Mesenteric fat pad (tissue), 1 donor: ENCODE measurements at places on chromosomes 16 and 17. TPM values are rescaled to one million over a fixed set of nuclear protein-coding genes. Genes with fewer than 3 reads are reported as not detected.
A peak's percentile ranks its signal among the peaks of the same experiment; 100 is the strongest.

GRCh38 chr17:57152967-57153528 lies 68.0 kb downstream of the AKAP1 start:
- DNase-seq = no peak

DNA sequence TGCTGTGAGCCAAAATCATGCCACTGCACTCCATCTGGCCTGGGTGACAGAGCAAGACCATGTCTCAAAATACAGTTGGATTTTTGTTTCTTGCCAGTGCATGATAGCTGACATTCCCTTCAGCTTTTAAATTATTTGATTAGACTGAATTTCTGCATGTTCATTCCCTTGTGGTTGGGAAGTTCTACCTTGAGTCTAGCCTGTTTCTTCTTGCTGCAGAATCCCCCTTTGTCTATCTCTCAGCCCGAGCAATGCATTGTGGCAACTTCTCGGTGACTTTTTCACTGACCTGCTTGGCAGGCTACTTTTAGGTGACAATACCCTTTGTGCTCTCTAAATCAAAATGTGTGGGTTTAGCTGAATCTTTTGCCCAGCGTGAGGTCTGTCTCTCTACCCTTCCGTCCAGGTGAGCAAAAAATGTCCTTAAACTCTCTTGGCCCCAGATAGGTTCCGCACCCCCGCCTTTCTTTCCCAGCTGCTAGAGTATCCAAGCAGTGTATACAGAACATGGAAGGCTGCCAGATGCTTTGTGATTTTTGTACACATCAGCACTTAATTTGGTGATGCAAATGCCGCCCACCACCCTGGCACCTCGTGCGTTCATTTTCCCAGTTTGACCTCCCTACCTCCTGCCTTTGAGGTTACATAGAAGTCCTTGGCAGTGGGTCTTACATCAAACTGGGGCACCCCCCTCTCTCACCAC lies 130.2 kb downstream of the ABCC6 start:
- DNase-seq = no peak

DNA sequence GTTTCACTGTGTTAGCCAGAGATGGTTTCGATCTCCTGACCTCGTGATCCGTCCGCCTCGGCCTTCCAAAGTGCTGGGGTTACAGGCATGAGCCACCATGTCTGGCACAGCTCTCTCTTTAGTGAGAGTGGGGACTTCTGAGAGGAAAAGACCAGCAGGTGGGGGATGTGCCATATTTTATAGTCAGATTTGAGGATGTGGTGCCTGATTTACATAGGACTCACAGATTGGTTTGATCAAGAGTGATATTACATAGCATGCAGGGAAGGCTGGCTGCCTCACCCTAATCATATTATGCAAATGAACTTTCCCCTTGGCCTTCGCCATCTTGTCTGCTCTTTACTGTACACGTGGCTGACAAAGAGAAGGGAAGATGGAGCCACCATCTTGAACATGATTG lies 28.1 kb upstream of the MAPK3 start:
- DNase-seq = no peak

GRCh38 chr16:73404001-73404400 lies 356.1 kb upstream of the ZFHX3 start:
- no peak for DNase-seq

DNA sequence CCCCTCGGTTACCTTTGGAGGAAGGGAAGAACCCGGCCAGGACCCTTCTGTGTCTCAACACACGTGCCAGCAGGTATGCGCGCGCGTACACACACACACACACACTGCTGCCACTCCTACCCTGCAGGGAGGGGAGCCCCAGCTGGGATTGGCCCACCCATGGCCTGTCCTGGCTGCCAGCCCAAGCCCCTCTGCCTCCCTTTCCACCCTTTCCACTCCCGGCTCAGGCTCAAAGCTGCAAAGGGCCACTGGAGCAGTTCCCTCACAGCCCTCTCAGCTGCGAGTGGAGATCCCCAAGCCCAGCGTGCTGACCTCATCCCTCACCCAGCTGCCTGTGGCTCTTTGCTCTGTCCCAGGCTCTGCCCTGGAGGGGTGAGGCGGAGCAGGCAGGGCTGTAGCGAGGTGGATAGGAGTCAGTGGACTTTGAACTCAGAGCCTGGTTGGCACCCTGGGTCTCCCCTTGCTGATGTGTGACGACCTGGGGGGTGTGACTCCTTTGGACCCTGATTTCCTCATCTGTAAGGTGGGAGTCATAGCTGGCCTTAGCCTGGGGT lies 14.5 kb downstream of the KIF19 start:
- DNase-seq = no peak

DNA sequence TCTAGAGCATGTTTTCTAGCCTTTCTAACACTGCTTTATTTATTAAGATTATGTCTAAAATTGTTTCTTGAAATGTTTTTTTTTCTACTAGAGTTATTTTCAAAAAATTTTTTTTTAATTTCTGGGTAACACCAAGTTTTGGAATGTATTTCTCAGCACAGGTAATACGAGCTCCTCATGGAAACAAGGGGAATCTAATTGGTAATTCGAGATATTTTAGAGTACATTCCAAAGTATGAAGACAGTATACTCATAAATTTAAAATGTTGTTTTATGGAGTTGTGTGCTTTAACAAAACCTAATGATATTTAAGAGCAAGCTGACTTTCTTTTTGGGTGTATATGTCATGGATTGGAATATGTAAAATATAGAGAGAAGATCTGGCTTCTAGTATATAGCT lies 42.4 kb downstream of the OMG start:
- no peak for DNase-seq

DNA sequence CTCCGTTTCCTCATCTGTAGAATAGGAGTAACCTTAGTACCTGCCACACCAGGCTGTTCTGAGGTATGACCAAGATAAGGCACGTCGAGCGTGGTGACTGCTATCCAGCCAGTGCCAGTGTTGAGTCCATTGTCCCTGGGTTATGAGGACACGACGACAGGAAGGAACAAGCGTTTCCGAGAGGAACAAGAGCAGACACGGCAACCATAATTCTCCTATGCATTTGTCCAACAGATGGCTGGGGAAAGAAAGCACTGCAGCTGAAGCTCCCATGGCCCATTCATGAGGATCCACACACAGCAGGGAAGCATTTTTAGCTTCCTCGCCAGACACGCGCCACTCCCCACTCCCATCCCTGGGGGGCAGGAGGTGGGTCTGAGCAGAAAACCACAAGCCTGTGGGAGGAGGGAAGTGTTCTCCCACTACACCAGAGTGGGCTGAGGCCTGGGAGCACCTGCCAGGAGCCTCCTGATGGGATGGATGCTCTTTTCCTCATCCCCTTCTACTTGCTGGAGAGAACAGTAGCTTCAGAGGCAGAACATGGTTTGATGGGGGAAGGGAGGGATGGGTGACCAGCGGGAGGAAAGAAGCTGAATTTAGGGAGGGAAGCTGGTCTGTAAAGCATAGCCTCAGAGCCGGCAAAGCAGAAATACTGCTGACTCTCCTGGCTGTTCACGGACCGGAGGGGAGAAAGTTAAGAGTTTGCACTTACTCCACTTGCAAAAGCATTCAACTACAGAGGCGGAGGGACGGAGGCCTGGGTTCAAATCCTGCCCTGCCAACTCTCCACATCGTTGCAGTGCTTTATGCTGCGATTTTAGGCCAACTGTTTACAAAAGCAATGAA lies 2.7 kb downstream of the COTL1 start:
- DNase-seq = peak; percentile 26

GRCh38 chr17:78641243-78641642 lies 64.0 kb upstream of the DNAH17 start:
- no peak for DNase-seq

- no peak for DNase-seq
Observed at GRCh38 chr17:8857919-8858318, 9.6 kb downstream of the PIK3R6 start.

- DNase-seq = no peak
Observed at GRCh38 chr17:27888067-27888466, 5.1 kb downstream of the LYRM9 start.

DNA sequence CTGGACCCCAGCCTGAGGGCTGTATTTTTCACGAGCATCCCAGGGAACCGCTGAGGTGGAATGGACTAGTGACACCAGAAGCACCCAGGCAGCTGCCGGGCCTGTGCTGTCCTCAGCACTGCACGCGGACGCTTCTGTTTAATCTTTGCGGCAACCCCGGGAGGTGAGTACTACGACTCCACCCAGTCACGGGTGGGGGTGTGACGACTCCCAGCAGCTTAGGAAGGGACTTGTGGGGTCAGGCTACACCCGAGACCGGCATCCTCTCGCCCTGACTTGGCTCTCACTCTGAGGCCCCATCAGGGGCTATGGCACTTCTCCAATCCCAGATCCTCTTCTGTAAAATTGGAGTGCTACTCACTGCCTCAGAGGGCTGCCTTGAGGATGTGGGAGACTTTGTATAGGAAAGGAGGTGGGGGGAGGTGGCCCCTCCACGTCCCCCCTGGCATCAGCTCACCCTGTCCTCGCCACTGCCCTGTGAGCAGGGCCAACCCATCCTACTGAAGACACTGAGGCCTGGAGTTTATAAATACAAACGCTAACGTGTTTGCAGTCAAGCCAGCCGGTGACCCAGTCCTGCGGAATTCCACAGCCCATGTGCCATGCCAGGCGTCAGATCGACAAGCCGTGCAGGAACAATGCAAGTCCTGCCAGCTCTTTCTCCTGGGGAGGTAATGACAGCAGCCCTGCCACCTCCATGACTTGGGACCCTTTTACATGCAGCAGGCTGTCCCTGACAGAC lies 44.4 kb downstream of the PPL start:
- DNase-seq = no peak

- DNase-seq = no peak
Observed at GRCh38 chr16:50384500-50385135, 15.8 kb upstream of the BRD7 start.

- no peak for DNase-seq
Observed at GRCh38 chr16:15533386-15533785, 99.0 kb downstream of the BMERB1 start.

DNA sequence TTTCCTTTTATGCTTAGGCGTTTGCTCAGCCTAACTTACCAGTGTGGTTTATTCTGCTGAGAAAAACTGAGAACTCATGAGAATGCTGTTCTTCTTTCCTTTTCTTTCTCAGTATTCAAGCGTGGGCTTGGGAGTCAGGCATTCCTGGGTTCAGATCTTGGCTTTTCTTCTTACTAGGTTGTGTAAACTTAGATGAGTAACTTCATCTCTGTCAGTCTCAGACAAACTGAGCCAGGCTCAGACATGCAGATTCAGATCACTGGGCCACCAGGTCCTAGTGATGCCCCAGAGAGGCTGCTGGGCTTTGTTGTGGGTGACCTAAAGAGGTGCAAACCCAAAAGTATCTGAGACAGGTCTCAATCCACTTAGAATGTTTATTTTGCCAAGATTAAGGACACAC lies 95.8 kb upstream of the MPHOSPH6 start:
- DNase-seq = no peak

GRCh38 chr16:56477096-56477878 lies 25.9 kb downstream of the OGFOD1 start:
- no peak for DNase-seq

DNA sequence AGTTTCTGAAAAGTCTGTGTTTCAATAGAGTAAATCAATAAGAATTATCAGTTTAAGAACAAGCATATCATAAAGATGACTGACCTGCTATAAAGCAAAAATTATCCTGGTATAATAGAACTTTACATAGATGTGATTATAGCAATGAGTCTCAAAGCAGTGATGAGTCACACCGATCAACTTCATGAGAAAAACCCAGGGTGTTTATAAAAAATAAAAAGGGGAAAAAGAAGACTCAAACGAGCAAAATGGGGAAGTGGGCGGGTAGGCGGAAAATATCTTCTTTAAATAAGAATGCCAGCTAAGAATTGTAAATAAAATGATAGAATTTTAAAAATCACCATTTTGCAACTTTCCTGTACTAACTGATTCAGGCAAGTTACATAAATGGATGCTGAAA lies 46.8 kb downstream of the BRIP1 start:
- DNase-seq = no peak

- no peak for DNase-seq
Observed at GRCh38 chr17:43597624-43598356, 51.6 kb upstream of the ETV4 start.

- peak; percentile 14 for DNase-seq
Observed at GRCh38 chr17:9109933-9110332, 88.6 kb downstream of the NTN1 start.

- no peak for DNase-seq
Observed at GRCh38 chr17:32341141-32341856, 674 bp downstream of the C17orf75 start.

- DNase-seq = no peak
Observed at GRCh38 chr16:89183463-89183862, 11.9 kb downstream of the CDH15 start.

DNA sequence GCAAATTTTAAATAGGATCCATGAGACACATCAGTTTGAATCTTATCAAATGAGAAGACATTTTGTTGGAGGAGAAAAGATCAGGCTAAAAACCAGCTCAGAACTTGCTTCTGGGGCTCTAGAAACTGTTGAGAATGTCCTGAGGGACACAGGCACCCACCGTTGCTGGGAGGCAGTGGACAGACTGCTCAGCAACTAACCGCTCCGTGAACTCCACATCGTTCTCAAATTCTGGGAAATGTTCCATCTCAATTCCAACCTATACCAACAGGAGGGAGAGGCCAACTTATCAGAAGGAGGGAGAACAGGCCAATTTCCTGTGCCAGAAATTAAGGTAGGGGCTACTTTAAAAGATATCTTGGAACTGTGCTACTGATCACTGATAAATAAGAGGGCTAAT lies 8.3 kb downstream of the TAT start:
- no peak for DNase-seq

GRCh38 chr16:23952128-23952970 lies 116.6 kb downstream of the PRKCB start:
- DNase-seq = no peak

DNA sequence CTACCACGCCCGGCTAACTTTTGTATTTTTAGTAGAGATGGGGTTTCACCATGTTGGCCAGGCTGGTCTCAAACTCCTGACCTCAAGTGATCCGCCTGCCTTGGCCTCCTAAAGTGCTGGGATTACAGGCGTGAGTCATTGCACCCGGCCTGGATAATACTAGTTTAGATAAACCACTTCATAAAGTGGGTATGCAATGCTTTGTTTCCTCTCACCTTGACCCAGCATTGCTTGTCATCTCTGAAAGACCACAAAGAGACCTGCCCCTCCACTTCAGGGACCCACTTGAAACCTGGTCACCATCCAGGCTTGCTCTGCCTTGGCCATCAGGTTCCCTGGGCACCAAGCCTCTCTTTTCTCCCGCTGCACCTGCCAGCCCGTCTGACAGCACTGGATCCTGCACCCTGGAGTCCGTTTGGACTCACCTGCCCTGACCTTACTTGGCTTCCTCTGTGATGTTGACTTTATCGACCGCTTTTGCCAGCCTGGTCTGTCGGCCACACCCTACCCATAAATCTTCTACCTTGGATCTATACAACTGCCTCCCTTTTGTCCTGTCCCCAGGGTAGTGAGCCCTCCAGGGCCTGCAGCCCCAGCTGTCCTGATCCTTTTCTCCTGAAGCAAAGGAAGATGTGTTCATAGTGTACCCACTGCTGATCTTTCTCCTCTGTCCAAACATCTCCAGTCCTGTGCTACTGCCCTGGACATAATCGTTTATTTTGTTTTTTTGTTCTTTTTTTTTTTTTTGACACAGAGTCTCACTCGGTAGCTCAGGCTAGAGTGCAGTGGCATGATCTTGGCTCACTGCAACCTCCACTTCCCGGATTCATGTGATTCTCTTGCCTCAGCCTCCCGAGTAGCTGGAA lies 12.7 kb upstream of the ZG16 start:
- DNase-seq = no peak

GTF3C1 gene
- total RNA-seq = 52.1 TPM

GCGR gene
- 0.26 TPM for total RNA-seq

E2F4 gene
- total RNA-seq = 68.4 TPM

SLC6A2 gene
- 0.64 TPM for total RNA-seq

ALDH3A1 gene
- total RNA-seq = 1.3 TPM

AATF gene
- 42.3 TPM for total RNA-seq

CHAD gene
- total RNA-seq = 0.39 TPM

FOXL1 gene
- 0.26 TPM for total RNA-seq

GAS7 gene
- total RNA-seq = 81.5 TPM
